CD4-positive, alpha-beta T cell treated with Interleukin-6 for 4 hours (primary cell): ENCODE measurements at places on chromosomes 3 and 15.

DNA sequence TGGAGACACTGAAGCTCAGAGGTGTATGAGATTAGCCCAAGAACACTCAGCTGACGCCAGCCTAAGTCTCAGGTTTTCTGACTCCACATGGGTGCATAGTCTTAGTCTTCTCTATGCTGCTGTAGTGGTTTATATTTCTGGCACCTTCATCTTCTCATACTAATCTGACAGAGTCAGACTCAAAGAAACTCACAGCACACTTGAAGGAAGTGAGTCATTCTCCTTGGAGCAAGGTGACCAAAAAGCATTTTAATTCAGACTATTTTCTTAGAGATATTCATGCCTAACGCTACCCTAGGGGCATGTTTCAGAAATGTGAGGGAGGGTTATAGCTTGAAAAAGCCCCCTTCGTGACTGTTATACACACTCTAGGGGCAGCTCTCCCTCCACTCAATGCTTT lies 775.3 kb upstream of the ARPP21 start:
- DNase-seq = no peak

GRCh38 chr3:141167681-141168080 lies 63.9 kb upstream of the PXYLP1 start:
- DNase-seq = no peak

GRCh38 chr3:127734754-127735473 lies 62.2 kb downstream of the ABTB1 start:
- no peak for DNase-seq

- DNase-seq = peak; percentile 58
Observed at GRCh38 chr3:27632431-27633223, 89.5 kb downstream of the EOMES start.

DNA sequence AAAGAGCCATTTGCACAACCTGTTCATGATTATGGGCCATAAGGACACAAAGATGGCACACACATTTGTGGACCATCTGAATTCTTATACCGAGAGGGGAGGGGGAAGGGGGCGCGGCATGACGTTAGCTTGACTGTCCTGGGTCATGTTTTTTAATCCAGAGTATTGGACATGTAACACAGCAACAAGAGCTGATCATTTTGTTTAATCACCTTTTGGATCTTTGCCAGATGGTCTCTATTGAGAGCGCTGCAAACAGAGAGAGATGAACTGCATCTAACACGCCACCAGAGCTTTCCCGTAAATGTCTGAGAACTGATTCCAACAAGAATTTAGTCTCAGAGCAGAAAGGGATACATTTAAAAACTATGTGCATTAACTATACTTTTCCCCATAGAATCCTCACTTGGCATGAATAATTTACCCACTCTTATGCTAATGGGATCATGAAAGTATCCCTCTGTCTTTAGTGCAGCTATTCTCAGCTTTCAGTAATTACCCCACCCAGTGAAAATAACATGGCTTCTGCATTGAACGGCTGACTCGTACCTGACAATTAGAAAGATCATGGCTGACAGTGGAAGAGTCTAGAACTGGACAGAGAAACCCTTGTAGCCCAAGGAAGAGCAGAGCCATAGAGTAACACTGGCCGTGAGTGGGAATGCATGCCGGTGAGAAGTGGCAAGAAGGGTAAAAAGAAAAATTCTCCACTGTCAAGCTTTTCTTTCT lies 22.6 kb downstream of the MEIS2 start:
- DNase-seq = no peak

- no peak for DNase-seq
Observed at GRCh38 chr3:24420224-24420623, 74.4 kb downstream of the THRB start.

GRCh38 chr15:60682615-60683014 lies 203.7 kb upstream of the ICE2 start:
- DNase-seq = no peak

GRCh38 chr3:156098437-156099035 lies 21.8 kb upstream of the KCNAB1 start:
- no peak for DNase-seq

GRCh38 chr3:197592361-197593045 lies 36.7 kb upstream of the BDH1 start:
- DNase-seq = no peak
